ENCODE measurements at places on chromosomes 1 and 21.

DNA sequence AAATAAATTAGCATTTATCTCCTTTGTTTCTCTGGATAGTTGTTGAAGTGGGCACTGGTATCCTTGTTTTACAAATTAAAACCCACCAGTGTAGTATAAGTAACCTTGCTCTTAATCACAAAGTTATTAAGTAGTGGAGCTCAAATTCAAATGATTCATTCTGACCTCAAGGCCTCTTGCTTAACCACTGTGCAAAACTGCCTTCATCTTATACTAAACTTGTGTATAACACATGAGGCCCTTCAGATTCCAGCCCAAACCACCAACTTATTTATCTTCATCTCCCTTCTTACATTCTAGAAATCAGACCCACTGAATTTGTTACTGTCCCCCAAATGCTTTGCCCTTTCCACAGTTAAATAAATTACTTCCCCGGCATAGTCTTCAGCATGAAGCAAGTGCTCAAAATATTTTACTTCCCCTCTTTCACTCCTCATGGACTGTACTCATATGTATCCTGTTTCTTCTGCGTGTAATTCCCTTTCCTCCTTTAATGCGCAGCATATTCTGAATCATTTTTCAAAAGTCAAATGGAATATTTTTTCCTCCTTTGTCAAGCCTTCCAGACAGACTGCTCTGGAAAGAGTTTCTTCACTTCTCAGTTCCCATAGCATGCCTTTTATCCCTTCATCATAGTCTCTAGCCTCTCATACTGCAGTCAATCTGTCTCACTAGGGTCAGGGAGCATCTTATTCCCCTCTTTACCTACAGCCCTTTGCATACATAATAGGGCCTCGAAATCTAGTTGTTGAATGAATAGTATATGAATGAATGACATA, 19.0 kb upstream of the DNASE2B start:
- no peak for DNase-seq

GRCh38 chr1:118987468-118988185, 516 bp downstream of the TBX15 start:
- DNase-seq, result no peak

GRCh38 chr1:81758181-81758580, 42.6 kb upstream of the ADGRL2 start:
- DNase-seq, result no peak

GRCh38 chr1:93056214-93056613, 22.9 kb upstream of the MTF2 start:
- no peak for DNase-seq

DNA sequence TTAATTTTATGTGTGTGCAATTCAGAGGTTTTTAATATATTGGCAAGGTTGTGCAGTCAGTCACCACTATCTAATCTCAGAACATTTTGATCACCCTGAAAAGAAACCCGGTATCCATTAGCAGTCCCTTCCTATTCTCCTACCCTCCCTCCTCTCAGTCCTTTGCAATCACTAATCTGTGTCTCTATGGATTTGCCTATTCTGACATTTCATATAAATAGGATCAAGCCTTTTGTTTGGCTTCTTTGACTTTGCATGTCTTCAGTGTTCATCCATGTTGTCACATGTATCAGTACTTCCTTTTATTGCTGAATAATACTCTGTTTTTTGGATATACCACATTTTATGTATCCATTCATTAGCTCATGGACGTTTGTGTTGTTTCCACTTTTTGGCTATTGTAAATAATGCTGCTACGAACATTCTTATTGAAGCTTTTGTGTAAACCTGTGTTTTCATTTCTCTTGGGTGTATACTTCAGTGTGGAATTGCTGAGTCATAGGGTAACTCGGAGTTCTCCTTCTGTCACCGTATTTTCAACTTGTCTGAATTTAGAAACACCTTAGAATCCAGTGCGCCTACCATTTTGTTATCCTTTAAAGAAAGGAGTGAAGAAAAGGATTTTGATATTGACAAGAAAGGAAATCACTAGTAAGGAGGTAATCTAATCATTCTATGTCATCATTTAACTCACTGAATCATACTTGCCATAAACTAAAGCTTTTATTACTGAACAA, 3.4 kb downstream of the CEP85 start:
- DNase-seq, result no peak

DNA sequence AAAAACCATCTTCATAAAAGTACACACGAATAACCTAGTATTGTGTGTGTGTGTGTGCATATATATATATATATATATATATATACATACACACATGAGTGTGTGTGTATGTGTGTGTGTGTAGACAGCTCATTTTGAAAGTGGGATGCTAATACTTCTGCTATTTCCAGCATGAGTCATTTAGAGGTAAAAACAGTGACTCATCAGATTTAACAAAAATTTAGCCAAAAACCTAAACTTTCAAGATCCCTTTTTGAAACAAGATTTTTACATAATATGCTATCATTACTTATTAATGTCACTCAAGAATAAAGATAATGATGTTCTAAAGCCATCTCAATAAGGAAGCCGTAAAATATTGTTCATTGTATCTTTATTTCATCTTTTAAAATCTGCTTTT, 35.6 kb upstream of the ADGRL4 start:
- no peak for DNase-seq

- DNase-seq, result no peak
Observed at GRCh38 chr1:54546651-54547401, 1.2 kb upstream of the ACOT11 start.

DNA sequence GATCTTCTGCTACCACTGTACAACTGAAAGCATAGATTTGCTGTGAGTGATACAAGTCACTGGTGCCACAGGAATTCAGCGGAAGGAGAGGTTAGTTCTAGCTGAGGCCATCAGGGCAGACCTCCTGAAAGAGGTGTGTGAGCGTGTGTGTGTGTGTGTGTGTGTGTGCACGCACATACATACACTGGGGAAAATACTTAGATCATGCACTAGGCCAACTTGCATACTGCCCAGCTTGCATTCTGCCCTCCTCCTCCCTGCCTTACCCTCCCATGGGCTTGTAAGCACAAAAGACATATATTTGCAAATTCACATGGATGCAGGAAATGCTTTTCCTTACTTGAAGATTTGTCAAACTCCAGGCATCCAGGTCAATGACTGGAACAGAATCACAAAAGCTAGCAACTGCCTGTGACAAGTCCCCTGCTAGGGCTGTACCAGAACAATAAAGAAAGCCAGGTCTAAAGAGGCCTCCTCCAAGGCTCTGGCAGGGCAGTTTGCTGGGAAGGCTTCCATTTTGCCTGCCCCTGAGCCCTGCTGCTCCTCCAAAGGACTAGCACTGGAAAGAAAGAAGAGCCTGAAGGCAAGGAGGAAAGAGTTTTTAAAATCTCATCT, 23.2 kb downstream of the PLEKHA6 start:
- DNase-seq, result no peak

DNA sequence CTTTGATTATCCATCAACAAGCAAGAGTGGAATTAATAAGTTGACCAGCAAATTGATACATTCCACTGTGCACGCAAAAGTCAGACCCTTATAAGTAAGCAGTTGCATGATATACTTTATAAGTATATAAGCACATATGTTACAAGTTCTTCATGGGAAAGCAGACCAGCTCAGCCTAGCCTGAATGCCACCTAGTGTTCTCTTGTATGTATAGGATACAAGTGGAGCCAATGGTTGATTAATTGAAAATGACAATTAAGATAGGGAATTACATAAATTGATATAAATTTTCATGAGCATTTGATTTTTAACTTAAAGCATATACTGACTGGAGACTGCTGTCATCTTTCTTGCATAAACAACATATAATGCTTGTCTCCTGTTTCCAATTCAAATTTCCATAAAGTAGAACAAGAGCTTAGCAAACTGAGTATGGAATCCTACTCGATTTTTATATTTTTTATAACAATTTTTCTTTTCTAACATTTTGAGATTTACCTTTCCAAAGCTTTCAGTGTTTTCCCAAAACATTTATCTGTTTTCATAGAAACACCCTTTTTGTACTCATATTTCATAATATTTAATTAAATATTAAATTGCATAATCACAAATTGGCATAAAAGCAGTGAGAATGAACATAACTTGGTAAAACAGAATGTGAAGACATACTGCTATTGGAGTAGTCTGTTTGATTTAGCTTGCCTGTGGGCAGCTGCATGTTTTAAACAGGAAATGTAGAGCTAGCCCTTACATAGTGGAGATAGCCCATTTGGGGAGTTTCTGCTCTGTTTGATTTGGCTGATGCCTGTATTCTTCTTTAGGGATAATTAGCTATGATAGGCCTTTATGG, 62.8 kb downstream of the MAGI3 start:
- no peak for DNase-seq
